ENCODE measurements at places on chromosomes 11 and 22.

DNA sequence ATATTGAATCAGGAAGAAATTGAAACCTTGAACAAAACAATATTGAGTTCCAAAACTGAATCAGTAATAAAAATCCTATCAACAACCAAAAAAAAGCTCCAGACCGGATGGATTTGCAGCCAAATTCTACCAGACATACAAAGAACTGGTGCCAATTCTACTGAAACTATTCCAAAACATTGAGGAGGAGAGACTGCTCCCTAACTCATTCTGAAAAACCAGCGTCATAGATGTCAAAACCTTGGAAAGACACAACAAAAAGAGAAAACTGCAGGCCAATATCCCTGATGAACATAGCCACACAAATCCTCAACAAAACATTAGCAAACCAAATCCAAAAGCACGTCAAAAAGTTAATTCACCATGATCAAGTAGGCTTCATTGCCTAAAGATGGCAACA is 353.8 kb downstream of the TMEM135 start:
- DNase-seq: no peak

DNA sequence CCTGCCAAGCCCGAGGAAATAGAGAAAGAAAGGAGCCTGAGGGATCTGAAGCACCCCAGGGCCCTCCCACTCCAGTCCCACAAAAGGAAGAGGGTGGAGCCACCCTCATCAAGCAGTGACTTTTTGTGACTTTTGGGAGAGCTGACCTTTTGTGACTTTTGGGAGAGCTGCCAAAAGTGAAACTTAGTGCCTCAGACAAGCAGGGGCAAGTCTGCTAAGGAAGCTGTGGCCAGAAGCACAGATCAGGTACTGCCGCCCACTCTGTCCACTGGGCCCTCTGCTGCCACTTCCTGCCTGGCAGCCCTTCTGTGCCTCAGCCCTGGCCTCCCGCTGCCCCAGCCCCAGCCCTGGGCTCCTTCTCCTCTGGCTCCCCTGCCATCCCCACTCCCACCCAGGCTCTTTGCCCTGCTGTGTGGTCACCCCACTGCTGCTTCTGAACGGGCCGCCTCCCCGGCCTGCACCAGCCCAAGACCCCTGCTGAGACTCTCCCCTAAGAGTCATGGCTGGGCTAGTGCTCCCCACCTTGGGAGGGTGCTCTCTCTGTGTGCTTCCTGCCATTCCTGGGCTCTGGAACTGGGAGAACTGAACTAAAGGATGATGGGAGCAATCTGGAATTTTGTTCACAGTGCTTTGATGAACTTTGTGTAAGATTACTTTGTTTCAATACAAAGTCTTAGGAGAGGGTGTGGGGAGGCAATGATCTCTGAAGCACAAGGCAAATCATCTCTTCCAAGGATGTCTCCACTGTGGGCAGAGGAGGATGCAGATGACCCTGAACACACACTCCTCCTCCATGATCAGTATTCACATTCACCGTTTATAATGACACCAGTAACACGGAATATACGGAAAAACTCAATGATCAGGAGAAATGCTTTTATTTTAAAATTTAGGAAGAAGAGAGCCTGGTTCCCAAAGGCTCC is at the start of gene APOBEC3H:
APOBEC3H (plus strand) TSS at position 147 of the 923 bp plus-strand sequence. CDS start 3,035 bp downstream, outside the sequence.
- no peak for DNase-seq

GRCh38 chr22:28188178-28188879 is 269.3 kb upstream of the PITPNB start:
- no peak for DNase-seq

- no peak for DNase-seq
Observed at GRCh38 chr11:65383778-65384177, 1.3 kb upstream of the SLC25A45 start.

DNA sequence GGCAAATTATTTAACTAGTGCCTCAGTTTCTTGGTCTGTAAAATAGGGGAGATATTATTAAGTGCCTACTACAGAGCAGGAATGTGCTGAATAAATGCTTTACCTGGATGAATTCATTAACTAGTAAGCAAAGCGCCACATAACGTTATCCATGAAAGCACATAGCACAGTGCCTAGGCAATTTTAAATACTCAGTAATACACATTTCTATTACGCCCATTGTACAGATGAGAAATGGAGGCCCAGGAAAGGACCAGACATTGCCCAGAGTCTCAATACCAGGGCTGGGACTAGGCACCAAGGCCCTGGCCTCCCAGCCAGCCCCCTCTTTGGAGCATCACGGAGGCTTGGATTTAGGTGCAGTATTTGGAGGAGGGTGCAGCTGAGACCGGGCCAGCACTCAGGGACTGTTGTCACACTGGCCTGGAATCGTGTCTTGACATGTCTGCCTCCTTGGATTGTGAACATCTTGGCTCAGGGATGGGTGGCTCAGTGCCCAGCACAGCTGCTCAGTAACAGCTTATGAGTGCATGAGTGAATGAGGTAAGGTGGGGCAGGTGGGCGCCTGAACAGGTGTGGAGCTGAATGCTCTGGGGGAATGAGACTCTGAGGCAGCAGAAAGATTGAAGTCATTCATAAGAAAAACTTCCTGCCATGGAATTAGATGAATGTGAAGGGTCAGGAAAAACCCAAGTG is 42.1 kb upstream of the TPBGL start:
- no peak for DNase-seq

DNA sequence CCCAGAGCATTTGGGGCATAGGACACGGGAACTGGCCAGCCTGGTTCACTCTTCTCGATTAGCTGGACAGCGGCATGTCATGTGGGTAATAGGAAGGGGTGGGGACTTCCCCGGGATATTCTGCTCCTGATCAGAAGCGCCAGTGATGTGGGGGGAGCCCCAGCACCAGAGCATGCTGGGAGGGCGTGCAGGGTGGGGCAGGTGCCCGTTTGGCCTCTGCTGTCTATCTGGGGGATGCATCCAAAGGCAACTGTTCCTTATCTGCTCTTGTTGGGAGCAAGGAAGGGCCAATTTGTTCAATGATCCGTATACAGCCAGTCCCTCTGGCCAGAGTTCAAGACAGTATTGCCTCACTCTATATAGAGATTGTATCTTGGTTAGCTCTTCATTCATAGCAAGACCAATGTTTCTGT is 43.6 kb downstream of the PPARA start:
- DNase-seq: peak; percentile 83

GRCh38 chr11:46894961-46895360 is 23.4 kb downstream of the LRP4 start:
- no peak for DNase-seq

DNA sequence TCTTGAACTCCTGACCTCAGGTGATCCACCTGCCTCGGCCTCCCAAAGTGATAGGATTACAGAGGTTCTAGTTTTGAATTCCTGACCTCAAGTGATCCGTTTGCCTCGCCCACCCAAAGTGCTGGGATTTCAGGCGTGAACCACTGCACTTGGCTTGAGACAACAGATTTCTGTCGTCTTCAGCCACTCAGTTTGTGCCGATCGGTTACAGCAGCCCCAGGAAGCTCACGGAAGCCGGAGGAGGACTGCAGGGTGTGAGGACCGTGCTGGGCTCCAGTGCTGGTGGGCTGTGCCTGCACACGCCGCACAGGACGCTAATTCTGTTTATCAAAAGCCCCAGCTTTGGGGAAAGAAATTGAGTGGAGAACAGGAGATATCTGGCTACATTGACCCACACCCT is 82.0 kb downstream of the CELSR1 start:
- no peak for DNase-seq

DNA sequence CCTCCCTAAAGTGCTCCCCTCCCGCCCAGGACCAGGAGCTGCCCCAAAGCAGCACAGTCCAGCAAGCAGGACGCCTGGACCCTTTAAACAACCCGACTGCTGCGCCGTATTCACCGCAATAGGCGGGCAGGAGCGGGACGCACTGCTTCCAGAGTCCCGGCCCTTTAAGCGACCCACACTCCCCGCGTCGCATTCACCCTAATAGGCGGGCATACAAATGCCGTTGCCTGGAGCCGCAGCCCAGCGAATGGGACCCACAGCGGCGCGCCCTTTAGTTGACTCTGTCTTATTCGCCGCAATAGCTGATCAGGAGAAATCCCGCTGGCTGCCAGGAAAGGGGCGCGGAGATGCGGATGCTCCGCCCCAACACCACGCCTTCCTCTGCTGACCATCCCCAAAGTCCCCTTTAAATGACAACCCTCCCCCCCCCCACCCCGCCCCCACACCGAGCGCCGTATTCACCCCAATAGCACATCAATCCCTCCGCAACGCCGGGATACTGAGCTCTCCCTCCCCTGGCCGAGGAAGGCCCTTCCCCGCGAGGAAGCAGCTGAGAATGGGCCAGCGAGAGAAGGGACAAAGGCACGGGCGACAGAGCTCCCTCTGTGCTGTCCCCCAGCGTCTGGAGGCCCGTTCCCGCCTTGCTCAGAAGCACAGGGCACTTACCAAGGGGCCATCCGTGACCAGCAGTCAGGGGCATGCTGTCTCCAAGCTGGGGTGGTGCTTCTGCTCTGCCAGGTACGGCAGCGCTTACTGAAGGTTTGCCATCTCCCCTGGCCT is 4.7 kb downstream of the OSBPL5 start:
- DNase-seq: peak; percentile 89

DNA sequence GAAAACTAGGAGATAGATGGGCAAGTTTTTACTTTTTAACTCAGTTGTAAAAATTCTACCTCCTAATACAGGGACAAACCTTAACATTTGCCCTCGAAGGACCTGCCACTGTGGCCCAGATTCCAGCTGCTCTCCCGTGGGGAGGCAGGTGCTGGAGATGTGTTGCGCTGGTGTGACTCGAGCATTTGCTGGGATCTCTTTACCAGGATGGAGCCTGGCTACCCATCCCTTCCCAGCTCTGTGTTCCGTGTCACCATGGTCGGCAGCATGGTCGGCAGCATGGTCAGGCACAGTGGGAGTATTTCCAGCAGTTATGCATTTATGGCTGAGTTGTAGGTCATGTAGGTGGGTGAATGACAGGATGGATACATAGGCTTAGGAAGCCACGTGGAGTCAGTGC is 41.1 kb downstream of the OTOG start:
- DNase-seq: no peak

- peak; percentile 74 for DNase-seq
Observed at GRCh38 chr11:102279641-102280170, 37.6 kb upstream of the BIRC3 start.

- DNase-seq: no peak
Observed at GRCh38 chr22:38728871-38729796, 23.4 kb downstream of the GTPBP1 start.

DNA sequence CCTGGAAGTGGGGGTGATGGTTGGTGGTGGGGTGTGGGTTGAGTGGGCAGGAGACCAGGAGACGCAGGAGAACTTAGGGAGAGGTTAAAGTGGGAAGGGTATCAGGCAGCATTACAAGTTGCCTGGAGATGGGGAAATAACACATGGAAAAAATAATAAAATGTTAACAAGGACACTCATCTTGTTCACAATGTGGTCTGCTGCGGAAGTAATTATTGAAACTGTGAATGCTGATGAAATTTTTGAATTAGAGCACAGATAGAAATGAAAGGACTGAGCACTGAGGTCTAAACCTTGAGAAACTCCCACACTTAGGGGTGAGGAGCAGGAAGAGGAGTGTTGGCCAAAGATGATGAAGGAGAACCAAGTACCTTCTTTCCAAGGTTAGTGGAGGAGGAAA is 346.0 kb upstream of the PLET1 start:
- no peak for DNase-seq

DNA sequence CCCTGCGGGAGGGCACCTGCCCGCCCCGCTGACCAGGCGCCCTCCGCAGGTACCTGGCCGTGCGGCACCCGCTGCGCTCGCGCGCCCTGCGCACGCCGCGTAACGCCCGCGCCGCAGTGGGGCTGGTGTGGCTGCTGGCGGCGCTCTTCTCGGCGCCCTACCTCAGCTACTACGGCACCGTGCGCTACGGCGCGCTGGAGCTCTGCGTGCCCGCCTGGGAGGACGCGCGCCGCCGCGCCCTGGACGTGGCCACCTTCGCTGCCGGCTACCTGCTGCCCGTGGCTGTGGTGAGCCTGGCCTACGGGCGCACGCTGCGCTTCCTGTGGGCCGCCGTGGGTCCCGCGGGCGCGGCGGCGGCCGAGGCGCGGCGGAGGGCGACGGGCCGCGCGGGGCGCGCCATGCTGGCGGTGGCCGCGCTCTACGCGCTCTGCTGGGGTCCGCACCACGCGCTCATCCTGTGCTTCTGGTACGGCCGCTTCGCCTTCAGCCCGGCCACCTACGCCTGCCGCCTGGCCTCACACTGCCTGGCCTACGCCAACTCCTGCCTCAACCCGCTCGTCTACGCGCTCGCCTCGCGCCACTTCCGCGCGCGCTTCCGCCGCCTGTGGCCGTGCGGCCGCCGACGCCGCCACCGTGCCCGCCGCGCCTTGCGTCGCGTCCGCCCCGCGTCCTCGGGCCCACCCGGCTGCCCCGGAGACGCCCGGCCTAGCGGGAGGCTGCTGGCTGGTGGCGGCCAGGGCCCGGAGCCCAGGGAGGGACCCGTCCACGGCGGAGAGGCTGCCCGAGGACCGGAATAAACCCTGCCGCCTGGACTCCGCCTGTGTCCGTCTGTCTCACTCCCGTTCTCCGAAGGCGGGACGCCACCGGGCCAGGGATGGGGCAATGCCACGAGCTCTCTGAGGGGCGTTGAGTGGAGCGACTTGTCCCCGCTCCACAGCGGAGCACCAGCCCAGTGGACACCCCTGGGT is 1.8 kb downstream of the GALR3 start:
- DNase-seq: peak; percentile 62

DNA sequence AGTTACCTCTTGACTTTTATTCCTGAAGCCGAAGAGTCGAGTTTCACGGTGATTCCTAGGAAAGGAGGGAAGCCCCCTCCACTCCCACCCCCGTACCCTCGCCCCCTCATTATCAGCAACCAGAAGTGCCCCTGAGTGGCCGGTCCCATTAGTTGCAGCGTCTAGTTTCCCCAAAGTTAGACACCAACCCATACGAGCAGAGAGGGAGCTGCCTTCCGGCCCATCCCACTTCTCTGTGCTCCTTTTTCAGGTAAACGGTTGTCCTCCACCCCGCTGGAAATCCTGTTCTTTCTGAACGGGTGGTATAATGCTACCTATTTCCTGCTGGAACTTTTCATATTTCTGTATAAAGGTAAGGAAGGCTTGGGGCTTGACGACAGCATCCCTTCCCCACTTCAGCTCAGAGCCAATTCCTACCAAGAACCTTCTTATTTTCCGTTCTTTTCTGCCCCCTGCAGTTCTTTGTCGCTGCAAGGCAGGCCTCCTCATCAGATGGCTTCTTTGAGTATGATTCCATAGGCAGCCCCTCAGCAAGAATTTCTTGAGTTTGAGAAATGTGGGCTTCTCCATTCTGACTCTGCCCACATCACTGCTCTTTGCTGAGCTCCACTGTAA is 701 bp downstream of the TMEM216 start:
- peak; percentile 38 for DNase-seq

DNA sequence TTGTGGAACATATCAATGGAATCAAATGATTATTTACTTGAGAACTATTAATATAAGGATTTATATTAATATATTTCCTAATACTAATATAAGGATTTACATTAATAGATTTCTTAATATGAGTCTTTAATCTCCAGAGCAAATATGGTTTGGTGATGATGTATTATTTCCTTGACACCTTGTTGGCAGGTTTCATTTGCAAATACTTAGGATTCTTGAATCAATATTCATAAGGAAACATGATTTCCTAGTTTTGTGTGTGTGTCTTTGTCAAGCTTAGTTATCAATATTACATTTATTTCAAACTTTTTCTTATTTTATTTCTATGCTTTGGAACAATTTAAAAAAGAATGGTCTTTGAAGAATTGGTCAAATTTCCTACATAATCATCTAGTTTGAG is 138.5 kb downstream of the RAB38 start:
- DNase-seq: no peak

- DNase-seq: peak; percentile 93
Observed at GRCh38 chr11:62553080-62553838, 6.7 kb upstream of the AHNAK start.
